Kidney capillary endothelial cell (primary cell): ENCODE measurements at places on chromosomes 1 and 21.
A peak's percentile ranks its signal among the peaks of the same experiment; 100 is the strongest.

DNA sequence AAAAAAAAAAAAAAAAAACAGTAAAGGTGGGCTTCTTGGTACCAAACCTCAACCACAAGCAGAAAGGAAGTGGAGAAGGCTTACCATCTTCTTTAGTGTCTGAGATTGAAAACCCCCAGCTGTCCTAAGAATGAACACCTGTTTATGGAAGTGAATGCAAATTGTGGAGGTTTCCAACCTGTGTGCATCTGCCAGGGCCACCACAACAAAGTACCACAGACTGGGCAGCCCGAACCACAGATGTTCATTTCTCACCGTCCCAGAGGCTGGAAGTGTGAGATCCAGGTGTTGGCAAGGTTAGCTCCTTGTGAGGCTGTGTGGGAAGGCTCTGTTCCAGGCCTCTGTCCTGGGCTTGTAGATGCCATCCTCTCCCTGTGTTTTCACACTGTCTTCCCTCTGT lies 348.7 kb downstream of the SETD4 start:
- DNase-seq, result no peak

GRCh38 chr1:101410048-101410878 lies 173.4 kb downstream of the S1PR1 start:
- peak; percentile 37 for DNase-seq

- no peak for DNase-seq
Observed at GRCh38 chr1:220983877-220984635, 104.8 kb downstream of the HLX start.

- DNase-seq, result no peak
Observed at GRCh38 chr1:218380125-218380977, 35.2 kb downstream of the TGFB2 start.

DNA sequence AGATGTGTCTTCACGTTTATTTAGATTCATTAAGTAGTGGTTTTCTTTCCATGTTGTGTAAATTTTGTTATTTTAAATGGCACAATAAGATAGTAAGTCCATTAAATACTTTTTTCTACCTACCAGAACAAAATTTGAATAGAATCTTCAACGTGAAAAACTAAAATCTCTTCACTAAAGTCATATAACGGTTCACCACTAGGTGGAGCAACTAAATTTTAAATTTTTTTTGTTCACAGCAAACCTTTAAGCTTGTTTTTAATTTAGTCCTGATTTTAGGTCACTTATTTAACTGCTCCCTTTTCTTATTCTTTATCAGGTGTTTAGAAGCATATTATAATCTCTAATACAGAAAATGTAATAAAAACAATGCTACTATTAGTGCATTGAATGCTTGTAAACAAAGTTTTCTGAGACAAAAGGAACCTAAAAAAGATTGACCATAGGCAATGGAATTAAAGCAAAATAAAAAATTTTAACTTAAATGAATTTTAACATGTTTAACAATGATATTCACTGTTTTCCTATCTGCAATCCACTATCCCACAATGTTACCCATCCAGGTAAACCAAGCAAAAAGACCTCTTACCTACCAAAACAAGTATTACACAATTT lies 28.3 kb upstream of the PKN2 start:
- peak; percentile 18 for DNase-seq

DNA sequence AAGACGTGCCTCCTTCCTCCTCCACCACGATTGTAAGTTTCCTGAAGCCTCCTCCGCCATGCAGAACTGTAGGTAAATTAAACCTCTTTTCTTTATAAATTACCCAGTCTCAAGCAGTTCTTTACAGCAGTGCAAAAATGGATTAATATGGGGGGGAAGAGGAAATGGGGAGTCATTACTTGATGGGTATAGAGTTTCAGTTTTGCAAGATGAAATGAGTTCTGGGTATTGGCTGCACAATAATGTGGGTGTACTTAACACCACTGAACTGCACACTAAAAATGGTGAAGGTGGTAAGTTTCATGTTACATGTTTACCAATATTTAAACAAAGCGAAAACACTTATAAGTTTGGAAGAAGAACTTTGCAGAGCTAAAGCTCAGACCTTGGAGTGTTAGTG lies 24.3 kb upstream of the DISP1 start:
- no peak for DNase-seq

DNA sequence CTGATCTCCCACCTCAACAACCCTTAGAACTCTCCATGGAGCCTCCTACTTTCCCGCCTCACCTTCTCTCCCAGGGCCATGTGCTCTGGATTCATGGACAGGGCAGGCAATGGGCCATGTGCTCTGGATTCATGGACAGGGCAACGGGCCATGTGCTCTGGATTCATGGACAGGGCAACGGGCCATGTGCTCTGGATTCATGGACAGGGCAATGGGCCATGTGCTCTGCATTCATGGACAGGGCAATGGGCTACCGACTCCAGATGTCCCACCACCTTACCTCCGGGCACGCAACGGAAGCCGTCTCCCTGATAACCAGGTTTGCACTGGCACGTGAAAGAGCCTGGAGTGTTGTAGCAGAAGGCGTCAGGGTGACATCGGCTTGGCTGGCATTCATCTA lies 53.2 kb downstream of the NID1 start:
- no peak for DNase-seq
